PC-3 (cell line): ENCODE measurements at places on chromosomes 2 and 18.

DNA sequence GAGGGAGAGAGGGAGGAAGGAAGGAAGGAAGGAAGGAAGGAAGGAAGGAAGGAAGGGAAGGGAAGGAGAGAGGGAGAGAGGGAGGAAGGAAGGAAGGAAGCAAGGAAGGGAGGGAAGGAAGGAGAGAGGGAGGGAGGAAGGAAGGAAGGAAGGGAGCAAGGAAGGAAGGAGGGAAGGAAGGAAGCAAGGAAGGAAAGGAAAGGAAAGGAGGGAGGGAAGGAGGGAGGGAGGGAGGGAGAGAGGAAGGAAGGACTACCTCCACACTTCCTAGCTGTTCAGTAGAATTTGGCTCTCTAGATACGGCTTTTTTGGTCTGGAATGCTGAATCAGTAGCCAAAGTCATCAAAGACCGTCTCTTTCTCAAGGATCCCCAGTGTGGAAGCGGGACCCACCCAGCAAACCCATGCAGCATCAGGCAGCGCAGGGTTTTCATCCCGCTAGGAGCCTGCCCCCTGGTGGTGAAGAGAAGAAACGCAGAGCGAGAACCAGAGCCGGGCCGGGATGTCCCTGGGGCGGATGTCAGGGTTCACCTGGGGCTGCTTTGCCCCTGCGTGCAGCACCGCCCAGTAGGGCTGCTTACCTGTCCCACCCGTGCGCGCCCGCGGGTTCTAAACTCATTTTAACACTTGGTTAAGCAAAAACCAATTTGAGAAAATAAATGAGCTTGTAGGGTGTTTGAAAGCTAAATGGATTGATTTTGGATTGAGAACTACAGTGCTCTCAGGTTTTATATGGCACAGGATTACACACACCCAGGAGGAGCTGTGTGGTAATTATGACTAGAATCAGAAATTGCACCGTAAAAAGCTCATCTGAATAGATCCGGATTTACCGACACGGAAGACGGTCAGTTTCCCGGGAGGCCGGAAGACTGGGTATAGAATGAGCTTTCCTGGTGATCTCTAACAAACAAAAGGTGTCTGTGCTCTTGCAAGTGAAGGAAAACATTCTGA is 48.1 kb upstream of the ARL4C start:
- DNase-seq: peak; percentile 78

DNA sequence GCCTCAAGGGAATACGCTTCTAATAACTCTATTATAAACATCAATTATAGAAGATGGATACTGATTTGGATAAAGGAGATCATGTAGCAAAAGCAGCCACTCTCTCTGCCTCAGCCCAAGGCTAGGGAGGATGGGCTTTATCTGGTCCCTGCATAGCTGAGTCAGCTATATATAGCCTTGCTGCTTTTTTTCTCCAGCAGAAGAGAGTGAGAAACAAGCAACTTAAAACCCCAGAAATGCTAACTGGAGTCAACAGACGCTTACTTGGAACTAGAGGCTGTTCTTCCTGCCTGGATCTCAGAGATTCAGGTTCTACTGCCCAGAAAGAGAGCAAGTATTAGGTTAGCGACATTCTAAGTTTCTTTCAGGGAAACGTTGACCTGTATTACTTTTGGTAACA is 426.7 kb upstream of the KLHL29 start:
- DNase-seq: no peak

GRCh38 chr2:55089726-55090125 is 39.5 kb upstream of the RTN4 start:
- no peak for DNase-seq

GRCh38 chr18:3255611-3256165 is 6.2 kb upstream of the MYL12B start:
- DNase-seq: no peak

GRCh38 chr2:228798458-228799207 is 472.5 kb downstream of the PID1 start:
- DNase-seq: no peak

GRCh38 chr2:51324051-51324450 is 292.1 kb upstream of the NRXN1 start:
- no peak for DNase-seq

DNA sequence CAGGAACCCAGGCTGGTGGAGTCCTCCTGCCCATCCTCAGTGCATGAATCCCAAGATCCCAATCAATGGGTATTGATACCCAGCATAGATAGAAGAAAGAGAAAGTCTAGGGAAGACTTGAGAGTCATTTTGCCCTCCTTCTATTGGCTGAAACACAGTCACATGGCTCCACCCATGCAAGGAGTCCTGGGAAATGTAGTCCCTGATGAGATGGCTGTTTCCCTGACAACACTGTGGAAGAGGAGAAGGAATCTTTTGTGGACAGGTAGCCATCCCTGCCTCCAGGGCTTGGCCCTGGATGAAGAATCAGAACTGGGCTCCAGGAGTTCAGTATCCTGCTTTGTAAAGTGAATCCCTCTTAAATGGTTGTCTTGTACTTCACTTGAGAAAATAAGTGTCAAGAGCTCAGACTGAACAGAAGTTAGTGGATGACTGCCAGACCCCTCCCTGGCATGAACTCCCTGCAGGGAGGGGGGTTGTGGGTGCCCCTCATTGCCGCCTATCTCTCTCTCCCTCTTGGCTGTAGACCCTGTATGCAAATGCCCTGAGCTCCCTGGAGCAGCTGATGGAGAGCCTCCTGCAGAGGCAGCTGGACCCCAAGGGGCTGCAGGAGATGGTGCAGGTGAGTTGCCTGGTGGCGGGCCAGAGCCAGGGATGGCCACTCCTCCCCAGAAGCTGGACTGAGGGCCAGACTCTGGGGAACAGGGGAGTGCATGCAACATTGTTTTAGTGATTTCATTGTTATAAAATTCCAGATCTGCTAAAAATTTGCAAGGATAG is 36.1 kb downstream of the MROH2A start:
- no peak for DNase-seq

DNA sequence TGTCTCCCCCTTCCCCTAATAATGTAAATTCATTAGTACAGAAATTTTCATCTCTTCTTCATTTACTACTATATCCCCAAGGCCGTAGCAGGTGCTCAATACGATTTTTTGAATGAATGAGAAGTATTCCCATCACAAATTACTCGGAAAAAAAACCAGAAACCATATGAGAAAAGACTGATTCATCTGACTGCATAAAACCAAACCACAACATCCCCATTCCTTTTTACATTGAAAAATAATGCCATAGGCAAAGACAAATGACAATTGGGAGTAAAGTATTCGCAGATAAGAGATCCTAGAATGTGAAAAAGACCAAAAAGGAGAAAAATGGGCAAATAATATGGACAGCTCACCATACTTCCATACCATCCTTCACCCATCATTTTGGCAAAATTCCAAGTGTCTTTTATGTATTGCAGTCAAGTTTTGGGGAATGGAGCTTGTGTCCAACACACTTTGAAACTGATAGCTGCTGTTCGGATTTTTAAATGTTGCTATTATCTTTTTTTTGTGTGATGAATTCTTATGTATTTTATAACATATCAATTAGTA is 1.5 kb downstream of the ZC3H8 start:
- no peak for DNase-seq

DNA sequence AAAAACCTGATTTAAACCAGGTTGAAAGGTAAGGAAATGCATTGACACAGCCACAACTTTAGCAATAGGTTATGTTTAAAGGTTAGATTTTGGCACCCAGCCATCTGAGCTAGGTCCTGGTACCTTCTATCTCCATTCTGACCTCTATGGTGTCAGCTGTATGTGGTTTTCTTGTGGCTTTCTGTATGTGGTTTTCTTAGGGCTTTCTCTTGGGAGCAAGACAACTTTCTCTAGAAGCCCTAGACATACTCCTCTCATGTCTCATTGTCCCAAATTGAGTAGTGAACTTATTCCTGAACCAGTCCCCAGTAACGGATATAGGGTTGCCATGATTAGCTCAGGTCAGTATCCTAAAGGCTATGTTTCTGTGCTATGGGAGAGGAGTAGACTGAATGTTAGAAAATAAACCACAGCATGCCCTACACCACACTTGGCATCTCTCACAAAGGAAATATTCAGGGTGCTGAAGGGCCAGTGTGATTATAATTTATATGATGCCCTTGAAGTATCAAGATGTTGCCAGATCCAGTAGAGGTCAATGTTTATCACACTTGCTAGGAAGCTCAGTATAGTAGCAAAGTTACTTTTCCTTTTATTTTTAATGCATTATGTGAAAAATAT is 176.1 kb downstream of the CAPN13 start:
- DNase-seq: no peak

DNA sequence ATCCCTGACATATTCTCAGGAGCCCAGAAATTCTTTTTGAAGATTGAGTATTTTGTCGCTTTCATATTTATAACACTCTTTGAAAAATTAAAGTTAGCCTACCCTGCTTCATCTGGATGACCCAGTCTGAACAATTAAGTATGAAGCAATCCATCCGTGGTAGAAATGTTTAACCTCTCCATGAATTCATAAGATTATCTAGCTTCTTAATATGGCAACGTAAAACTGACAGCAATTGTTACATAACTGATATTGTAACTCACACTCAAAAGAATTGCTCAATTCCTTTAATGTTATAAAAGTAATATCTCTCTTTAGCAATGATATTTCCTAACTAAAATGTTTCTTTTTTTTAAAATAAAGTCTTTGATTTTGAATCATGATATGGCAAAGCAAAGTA is 7.2 kb upstream of the ABCA12 start:
- DNase-seq: no peak

GRCh38 chr18:74488354-74488753 is 7.8 kb upstream of the CNDP2 start:
- no peak for DNase-seq

GRCh38 chr2:159942146-159942545 is 120.3 kb downstream of the PLA2R1 start:
- no peak for DNase-seq
